Activated T-helper 1 cell treated with Interleukin-2 at 50 U/mL for 16 hours (primary cell): ENCODE measurements at places on chromosomes 11 and 22.

DNA sequence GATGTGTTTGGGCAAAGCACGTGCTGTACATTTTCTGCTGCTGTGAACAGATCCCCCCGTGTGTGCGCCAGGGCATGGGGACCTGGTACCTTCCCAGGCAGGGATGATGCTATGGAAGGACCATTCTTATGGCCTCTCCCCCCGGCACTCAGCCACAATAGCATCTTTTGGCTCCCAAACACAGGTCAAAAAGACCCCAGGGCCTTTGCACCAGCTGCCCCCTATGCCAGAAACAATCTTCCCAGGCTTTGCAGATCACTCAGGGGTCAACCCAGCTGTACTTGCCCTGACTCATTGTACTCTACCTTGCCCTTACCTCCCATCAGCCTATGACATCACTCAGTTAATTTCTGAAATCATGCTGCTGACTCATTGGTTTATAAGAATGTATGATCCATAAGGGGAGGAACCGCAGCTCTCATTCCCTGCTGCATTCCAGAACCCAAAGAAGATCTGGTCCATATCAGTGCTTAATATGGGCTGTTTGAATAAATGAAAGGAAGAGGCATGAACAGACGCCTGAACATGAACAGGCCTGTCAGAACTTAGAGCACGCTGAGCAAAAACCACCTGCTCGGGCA, 100.7 kb downstream of the CELSR1 start:
- no peak for DNase-seq

- peak; percentile 71 for DNase-seq
Observed at GRCh38 chr22:35552196-35552842, 11.7 kb downstream of the RASD2 start.

DNA sequence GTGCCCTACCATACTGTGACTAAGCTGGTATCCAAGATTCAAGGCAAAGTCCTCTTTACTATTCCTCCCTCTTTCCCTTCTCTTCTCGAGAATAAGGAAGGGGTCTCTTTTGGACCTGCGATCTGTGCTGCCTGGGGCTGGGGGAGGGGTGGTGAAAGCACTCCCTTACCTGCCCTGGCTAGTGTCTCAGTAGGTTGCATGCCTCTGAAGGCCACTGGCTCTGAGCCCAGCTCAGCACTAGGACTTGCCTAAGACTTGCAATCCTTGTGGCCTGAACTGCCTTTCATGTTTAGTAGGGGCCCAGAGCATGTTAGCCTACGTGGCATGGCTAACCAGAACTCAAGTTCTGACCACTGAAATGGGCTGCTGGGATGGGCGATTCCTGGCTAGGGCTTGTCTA, 13.0 kb upstream of the REXO2 start:
- DNase-seq, result no peak

GRCh38 chr11:80317612-80318011, 876.8 kb upstream of the TENM4 start:
- DNase-seq, result no peak

GRCh38 chr11:31779374-31779791, 31.7 kb downstream of the PAX6 start:
- no peak for DNase-seq
